Stimulated activated CD4-positive, alpha-beta T cell treated with anti-CD3 and anti-CD28 coated beads, Interleukin-4, amount 100 ng/mL, for 24 hours (primary cell): ENCODE measurements at places on chromosomes 5 and 9.

GRCh38 chr5:454936-455335 lies 12.0 kb downstream of the EXOC3 start:
- DNase-seq: no peak

DNA sequence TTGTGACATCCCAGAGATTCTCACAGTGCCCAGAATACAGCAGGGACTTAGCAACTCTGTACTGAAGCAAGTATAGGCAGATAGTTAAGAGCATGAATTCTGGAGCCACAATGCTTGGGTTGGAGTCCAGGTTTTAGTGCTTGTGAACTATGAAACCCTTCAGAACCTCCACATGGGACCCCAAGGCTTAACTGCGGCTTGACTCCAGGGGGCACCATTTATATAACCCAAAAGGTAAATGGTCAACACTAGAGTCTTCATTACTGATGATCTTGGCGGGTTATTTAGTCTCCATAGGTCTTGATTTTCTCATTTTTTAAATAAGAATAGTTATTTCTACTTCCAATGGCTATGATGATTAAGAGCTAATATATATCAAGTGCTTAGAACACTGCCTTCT lies 390.3 kb downstream of the TAF11L14 start:
- DNase-seq: no peak

- DNase-seq: no peak
Observed at GRCh38 chr5:151132963-151133362, 24.6 kb downstream of the ANXA6 start.

GRCh38 chr5:173191561-173191960 lies 43.4 kb downstream of the NKX2-5 start:
- no peak for DNase-seq

DNA sequence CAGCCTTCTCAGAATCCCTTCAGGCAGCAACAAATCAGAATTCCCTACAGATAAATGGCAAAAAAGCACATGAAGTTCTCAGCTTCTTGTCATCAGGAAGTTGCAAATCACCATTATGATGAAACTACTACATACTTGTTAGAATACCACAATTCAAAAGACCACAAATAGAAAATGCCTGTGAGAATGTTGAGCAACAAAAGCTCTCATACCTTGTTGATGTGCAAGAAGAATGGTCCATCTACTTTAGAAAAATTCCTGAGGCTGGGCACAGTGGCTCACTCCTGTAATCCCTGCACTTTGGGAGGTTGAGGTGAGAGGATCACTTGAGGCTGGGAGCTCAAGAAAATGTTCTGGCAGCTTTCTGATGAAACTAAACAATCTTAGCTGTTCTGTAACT lies 278.1 kb downstream of the ICE1 start:
- DNase-seq: no peak

DNA sequence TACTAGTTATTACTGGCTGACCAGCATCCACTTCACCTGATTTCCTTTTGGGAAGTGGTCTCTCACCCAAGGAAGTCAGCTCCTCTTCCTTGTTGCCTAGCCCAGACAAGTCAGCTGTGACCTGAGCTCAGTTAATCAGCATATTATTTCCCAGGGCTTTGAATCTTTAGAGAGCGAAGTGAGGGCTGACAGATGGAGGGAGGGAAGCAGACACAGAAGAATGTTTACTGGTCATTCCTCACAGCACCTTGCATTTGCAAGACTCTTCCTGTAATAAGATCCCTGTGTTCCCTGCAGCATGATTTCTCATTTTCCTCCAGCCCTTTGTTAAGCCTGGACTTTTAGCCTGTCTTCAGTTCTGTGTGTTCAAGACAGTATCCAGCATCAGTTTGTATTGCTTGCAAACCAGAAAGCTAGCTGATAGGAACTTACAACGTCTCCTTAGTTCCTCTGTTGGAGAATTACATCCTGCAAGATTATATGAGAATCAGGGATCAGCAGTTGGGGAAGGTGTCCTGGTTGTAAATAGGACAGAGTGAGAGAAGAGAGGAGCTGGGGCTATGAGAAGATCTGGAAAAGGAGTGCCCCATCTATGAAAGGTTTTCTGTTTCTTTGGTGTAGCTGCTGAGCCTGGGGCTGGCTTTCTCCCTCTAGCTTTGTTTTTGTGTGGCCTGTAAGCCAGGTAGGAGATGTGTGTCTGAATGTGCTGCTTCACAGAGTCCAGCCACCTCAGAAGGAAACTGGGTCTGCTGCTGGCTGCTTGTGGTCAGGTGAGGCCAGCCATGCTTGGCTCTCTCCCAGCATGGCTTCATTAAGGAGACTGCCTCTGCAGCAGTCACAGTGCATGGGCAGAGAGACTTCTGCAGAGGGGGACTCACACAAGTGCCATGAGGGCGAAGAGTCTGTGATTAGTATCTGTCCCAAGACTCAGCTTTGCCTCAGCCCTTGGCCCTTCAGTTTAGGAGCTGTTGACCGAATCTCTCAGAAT lies 50.3 kb downstream of the MAN2A1 start:
- no peak for DNase-seq

GRCh38 chr5:127997201-127997704 lies 86.3 kb upstream of the SLC12A2 start:
- no peak for DNase-seq

GRCh38 chr9:7403839-7404487 lies 395.6 kb downstream of the DMAC1 start:
- no peak for DNase-seq

DNA sequence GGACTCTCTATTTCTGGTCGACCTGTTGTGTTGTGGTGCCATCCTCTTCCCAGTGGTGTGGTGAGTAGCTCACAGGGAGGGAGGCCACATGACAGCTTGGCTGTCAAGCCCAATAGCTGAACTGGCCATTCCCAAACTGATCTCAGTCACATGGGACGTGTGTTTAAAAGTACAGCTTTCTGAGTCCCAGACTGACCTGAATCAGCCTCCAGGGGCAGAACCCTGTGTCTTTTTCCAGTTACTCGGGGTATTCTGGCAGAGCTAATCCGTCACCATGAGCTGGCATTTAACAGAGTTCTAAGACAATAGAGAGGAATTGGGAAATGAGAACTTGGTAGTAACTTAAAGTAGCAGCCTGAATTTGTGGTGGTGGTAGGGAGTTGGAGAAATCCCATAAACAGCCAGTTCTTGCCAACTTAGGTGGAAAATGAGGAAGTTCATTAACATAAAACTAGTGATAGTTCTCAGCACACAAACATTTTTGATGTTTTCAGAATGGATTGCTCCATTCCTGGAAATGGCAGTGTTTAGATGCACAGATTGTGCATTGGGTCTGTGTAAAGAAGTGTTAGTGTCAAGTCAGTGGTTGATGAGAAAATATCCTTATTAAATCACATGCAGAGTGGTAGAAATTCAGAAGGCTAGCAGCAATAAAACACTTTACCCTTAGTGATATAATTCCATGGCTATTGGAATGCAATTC lies 50.9 kb downstream of the GPR107 start:
- no peak for DNase-seq

DNA sequence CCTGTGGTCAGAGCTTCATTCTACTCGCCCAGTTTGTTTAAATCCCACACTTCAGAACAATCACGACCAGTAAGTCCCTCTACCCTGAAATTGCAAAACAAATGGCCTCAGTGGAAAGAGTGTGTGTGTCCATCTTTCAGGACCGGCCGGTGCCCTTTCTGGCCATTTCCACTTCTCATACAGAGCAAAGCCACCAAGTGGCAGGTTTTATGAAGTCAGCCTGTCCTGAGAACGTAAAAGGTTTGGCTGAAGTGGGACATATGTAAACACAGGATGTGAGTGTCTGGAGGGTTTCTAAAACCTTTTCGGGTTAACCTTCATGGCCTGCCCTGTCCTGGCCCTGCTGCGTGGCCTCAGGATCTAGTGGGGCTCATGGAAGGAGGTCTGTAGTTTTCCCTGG lies 24.7 kb downstream of the NXNL2 start:
- DNase-seq: no peak

GRCh38 chr5:98128846-98129245 lies 644.6 kb upstream of the RGMB start:
- no peak for DNase-seq

DNA sequence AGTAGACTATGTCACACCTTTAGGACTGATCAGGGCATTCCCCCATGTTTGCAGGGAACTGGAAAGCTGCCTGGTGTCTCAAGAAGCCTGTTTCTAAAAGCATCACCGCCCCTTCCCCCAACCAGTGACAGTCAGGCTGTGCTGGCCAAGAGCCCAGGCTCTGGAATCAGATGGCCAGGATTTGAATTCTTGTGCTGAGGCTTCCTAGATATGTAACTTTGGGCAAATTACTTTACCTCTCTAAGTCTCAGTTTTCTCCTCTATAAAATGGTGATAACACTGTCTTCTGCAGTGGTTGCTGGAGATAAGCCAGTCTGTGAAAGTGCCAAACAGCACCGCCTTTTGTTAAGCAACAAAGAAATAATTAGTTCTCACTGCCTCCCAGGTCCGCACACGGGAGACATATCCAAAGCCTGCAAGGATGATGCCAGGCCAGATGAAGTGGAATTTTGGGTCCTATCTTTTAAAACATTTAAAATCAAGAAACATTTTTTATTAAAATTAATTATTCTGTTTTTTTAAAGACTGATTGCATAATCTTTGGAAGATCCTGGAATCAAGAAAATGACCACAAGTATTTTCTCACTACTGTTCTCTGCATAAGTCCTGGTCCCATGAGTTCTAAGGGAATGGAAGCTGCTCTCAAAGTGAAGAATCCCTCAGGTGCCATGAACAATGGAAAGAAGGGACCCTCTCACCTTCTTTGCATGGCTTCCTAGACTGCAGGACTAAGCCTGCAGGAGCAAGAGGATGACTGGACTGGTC lies 13.9 kb downstream of the SLC31A2 start:
- DNase-seq: no peak

- DNase-seq: no peak
Observed at GRCh38 chr9:15469406-15469805, 41.4 kb downstream of the PSIP1 start.

DNA sequence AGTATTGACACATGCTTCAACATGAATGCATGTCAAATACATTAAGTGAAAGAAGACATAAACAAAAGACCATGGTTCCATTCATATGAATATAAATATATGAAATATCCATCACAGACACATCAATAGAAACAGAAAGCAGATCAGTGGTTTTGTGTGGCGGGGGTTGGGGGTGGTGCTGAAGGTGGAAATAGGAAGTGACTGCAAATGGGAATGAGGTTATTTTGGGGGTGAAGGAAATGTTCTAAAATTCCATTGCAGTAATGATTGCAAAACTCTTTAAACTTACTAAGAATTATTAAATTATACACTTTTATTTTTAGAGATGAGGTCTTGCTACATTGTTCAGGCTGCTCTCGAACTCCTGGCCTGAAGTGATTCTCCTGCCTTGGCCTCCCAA lies 28.7 kb downstream of the TAF1L start:
- DNase-seq: no peak

GRCh38 chr5:90657030-90657429 lies 98.4 kb downstream of the ADGRV1 start:
- DNase-seq: no peak

GRCh38 chr9:95642189-95642588 lies 125.4 kb upstream of the PTCH1 start:
- no peak for DNase-seq
